Dermis microvascular lymphatic vessel endothelial cell (primary cell): ENCODE measurements at places on chromosomes 7 and 10.

- no peak for DNase-seq
Observed at GRCh38 chr10:64486149-64486548, 964.9 kb downstream of the REEP3 start.

DNA sequence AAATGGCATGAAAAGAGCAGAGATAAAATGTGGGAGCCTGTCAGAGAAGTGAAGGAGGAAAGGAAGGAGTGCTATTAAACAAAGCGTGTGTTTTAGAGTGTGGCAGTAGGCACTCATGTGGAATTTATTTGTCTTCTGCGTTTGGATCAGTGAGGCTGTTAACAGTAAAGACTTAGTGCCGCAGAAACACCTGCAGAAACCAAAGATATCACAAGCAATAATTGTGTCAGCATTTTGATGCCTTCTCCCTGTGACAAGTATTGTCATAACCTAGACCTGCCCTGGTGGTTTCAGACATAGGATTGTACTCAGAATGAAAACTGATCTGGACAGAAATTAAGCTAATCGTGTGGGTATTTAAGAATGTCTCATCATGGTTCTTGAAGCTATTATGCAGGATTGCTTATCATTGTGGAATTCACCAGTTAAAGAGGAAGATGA, 191.0 kb downstream of the CAMK1D start:
- no peak for DNase-seq

DNA sequence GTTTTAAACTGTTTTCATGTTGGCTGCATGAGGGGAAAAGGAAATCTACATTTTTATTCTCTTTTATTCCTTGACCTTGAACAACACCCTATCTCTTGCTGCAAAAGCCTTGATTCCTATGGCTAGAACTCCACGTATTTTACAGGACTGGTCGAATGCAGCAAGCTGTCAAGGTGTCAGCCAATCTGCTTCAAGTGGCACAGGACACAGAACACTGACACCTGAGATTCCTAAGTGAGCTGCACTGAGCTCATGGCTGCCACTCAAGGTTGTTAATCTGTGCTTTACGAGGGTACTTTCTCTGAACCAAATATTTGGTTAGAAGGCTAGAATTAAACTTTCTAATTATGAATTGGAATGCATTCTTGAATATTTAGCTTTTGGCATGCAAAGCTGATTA, 349.7 kb upstream of the COBL start:
- no peak for DNase-seq

GRCh38 chr7:138649506-138649905, 51.7 kb downstream of the SVOPL start:
- DNase-seq, result no peak

- no peak for DNase-seq
Observed at GRCh38 chr7:155266440-155266839, 31.2 kb upstream of the INSIG1 start.

- peak; percentile 81 for DNase-seq
Observed at GRCh38 chr7:111958896-111959295, 247.3 kb downstream of the DOCK4 start.
